ENCODE measurements at places on chromosomes 11 and 22.

GRCh38 chr11:71530602-71531001 is 3.5 kb downstream of the KRTAP5-7 start:
- DNase-seq = no peak

- DNase-seq = no peak
Measured at GRCh38 chr22:27412866-27413445, 388.6 kb downstream of the MN1 start.

DNA sequence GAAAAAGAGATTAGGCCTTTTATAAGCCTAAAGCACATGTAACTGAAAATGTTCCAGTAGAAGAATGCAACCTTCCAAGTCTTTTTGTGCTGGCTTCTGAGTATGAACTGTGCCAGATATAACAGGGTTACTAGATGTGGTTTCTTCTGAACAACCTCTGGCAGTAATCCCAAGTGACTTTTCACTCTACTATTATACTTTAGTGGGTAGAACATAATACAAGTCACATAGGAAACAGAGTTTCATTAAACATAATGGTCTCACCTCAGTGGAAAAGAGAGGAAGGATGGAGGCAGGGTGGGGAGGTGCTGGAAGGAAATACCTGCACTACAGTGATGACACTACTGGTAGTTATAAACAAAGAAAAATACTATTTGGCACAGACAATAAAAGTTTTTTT is 81.3 kb downstream of the PHF21A start:
- DNase-seq = no peak

DNA sequence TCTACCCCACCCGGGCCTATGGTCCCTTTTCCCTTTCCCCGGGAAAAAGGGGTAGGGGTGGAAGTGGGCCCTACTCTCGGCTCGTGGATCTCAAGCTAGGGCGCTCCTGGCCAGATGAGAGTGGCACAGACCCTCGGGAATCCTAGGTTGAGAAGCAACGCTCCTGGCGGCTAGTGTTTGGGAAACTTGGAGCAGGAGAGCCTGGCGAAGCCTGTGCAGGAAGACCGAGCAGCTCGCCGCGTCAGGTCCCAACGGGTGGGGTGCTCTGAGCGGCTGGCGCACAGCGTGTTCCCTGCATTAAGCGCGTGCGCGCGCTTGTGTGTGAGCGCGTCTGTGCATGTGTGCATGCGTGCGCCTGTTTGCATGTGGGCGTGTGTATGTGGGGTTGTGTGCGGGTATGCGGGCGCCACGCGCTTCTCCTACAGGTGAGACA is 7.1 kb upstream of the FLI1 start:
- peak; percentile 63 for DNase-seq

GRCh38 chr11:86624366-86624765 is 48.0 kb downstream of the ME3 start:
- DNase-seq = no peak

- DNase-seq = no peak
Measured at GRCh38 chr11:109769858-109770257, 323.3 kb upstream of the ZC3H12C start.

DNA sequence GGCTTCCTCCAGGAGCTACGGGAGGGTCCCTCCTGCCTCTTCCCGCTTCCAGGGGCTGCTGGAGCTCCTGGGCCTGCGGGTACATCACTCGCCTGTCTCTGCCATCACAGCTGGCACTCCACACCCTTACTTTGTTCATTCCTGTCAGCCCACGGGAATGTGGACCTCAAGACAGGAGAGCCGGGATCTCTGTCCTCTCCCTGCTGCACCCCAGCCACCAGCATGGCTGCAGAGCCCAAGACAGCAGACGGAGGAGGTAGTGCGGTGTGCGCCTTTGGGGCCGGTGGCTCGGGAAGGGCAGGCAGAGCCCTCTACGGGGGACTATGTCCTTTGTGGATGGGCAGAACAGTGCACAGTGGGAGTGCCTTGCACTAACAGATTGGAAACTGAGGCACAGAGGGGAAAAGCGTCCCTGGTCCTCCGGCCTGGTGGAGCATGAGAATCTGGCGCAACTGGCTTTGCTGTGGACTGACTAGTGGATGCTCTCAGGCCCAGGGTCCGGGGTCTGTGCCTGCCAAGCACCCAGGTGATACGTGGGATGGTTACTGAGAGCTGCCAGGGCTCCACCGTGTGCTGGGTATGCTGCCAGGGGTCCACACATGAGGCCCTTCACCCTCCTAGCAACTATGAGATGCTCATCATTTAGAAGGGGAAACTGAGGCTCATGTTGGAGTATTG is 47.3 kb downstream of the IGF2 start:
- DNase-seq = no peak

All from stimulated activated CD4-positive, alpha-beta T cell treated with anti-CD3 and anti-CD28 coated beads, Interleukin-1b, Interleukin-23, amount 100 ng/mL, for 48 hours (primary cell).